ENCODE measurements at places on chromosomes 1 and 21. TPM values are rescaled to one million over a fixed set of nuclear protein-coding genes. Genes with fewer than 3 reads are reported as not detected.
A peak's percentile ranks its signal among the peaks of the same experiment; 100 is the strongest.

DNA sequence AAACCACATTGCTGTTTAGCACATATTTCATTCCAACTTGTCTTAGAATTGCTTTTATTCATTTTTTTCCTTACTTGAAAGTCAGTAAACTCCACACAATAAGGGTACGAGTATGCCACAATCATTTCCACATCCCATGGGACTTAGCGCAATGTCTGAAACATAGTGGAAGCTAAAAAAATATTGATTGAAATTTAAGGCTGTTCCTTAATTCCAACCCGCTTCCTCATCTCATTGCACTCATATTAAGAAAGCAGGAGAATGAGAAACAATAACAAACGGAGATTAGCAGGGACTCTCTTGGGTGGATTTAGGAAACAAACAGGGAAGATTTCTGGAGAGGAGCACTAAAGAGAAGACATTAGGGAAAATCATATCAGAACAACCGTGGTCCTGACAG lies 39.3 kb upstream of the RGS4 start:
- H3K27me3 ChIP-seq = peaks cover 5% of the 10 kb centered on the region
- H3K27ac ChIP-seq = no peak overlapping the region
- no peak for DNase-seq
- no peaks in the 10 kb centered on the region for H3K4me1 ChIP-seq
- no peaks in the 10 kb centered on the region for H3K36me3 ChIP-seq
- H3K4me3 ChIP-seq = no peak overlapping the region

DNA sequence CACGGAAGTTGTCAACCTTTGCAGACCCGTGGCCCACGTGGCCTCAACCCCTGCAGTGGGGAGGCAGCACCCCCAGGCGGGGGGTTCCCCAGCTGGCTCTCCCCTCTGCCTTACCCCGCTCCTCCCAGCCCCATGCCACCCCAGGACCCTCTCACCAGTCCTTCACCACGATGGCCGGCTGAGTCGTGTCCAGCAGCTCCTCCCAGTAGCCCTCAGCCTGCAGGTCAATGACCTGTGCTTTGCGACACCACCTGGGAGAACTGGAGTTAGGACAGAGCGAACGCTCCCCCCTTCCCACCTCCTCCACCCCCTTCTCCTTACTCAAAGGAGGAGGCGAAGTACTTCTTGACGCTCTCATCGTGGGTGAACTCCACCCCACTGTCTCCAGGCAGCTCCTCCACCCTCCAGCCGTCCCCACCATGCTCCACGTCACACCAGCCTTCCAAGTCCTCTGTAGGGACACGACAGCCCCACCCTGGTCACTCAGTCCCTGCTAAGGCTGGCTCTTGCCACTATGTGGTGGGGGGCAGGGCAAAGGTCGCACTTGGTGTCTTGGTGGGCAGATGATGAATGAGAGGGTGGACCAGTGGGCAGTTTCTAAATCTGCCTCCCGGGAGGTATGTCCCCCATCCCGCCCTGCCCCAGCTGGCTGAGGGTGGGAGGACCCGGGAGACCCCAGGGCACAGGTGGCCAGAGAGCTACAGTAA lies 4.5 kb downstream of the FBXO2 start:
- peaks cover 2% of the 10 kb centered on the region for H3K27me3 ChIP-seq
- H3K27ac ChIP-seq = peak overlapping the region; percentile 52

DNA sequence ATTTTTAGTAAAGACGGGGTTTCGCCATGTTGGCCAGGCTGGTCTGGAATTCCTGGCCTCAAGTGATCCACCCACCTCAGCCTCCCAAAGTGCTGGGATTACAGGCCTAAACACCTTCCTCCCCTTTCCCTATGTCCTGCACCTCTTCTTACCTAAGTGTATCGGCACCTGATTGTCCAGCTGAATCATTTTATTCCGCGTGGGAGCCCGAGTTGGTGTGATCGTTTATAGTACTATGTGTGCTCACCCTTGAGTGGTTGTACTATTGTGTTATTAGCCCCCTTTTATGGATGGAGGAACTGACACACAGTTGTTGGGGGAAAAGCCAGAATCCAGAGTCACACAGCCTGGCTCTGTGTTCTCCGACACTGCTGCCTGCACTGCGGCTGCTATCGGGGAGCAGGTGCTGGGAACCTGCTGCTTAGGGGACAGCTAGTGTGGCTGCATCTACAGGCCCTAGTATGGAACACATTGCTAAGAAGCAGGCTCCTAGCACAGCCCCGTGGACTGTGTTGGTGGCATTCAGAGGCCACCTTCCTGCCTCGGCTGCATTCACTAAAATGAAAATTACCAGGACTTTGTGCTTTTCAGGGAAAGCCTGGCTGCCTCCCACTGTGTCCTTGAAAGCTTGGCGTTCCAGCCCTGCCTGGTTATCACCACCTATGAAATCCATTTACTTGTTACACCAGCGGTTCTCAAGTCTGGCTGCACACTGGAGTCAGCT lies 21.6 kb downstream of the ENO1 start:
- no peak overlapping the region for H3K4me3 ChIP-seq
- peak overlapping the region; percentile 15 for H3K27ac ChIP-seq
- no peak for DNase-seq
- H3K27me3 ChIP-seq = no peaks in the 10 kb centered on the region
- peaks cover 43% of the 10 kb centered on the region for H3K4me1 ChIP-seq

GRCh38 chr1:229273507-229274232 lies 2.8 kb downstream of the RAB4A start:
- peaks cover 22% of the 10 kb centered on the region for H3K36me3 ChIP-seq
- no peak overlapping the region for H3K4me3 ChIP-seq
- no peaks in the 10 kb centered on the region for H3K27me3 ChIP-seq
- H3K4me1 ChIP-seq = peaks cover 24% of the 10 kb centered on the region

Gene PRR9
- total RNA-seq = not detected

Data from activated CD8-positive, alpha-beta T cell treated with anti-CD3 and anti-CD28 coated beads, Interleukin-2, amount 10 ng/mL, durations not matched to agents 7 days and 5 days (primary cell).